ENCODE measurements at places on chromosomes 5 and 9. TPM values are rescaled to one million over a fixed set of nuclear protein-coding genes. Genes with fewer than 3 reads are reported as not detected.

Gene PCDHB8
- total RNA-seq, result 4.6 TPM

Gene CTNNAL1
- total RNA-seq, result 50.7 TPM

Gene BHMT2
- total RNA-seq, result 0.11 TPM

Gene FBXO38
- 34.8 TPM for total RNA-seq
